Activated CD8-positive, alpha-beta memory T cell treated with anti-CD3 and anti-CD28 coated beads for 1 hour (primary cell): ENCODE measurements at places on chromosomes 6 and 20.

DNA sequence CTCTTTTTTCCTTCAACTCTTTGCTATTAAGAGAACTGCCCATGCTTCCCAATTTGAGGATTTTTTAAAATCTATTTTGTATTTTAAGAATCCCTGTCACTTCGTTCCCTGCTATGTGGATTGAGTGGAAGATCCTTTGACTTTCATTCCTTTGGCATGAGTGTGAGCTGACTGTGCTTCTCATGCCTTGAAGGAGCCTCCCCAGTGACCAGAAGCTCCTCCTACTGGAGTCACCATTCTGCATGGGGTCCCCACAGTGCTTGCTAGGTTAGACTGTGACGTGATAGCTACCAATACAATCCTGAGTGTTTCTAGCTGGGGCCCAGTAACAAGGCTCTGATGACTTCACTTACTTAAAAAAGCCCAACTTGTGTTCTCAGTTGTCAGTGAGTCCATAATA, 104.4 kb upstream of the LAMP5 start:
- no peak for DNase-seq

- DNase-seq = no peak
These were observed 195.1 kb downstream of the BMP7 start for GRCh38 chr20:57071283-57071731.

- no peak for DNase-seq
These were observed 90.4 kb downstream of the SLC23A2 start for GRCh38 chr20:4910951-4911350.

DNA sequence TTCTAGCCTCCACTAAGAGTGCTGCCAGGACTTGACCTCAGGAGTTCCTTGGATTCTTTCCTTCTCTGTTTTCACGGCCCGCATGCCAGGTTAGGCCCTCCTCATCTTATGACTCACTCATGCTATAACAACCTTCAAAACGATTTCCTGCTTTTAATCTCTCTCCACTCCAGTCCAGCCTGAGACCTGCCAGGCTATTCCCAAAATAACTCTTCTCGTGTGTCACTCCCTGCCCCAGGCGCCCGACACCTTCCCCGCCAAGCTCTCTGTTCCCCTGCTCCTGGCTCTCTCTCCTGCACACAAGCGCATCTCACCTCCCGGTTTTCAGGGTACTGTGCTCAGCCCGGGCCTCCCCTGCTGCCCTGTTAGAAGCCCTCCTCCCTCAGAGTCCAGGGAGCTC, 64.1 kb upstream of the RPS6KA2 start:
- DNase-seq = no peak

DNA sequence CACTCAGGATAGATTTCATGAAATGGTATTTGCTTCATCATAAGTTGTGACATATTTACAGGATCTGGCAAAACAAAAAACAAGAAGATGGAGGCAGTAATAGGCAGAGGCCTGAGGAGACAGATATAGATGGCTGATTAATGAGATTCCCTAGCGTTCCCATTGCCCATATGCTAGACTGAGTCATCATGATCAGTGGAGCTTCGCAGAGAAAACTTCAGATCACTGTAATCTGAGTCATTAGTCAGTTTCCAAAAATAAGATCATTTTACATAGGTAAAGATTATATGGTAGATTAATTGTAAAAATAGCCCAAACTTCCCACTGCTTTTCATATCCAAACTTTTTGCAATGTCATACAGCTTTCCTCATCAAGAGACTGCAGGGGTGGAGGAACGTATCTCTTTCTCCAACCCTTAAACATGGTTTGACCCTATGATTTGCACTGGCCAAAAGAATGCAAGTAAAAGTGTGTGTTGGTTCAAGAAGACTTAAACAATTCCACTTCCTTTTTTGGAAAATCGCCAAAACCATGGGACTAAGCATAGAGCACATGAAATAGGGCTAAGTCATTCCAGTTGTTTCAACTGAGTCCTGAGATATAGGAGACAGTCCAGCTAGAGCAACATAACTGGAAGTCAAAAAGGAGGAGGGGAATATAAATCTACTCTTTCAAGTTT, 626.0 kb downstream of the RNF144B start:
- no peak for DNase-seq

- no peak for DNase-seq
These were observed 77.4 kb downstream of the TTLL2 start for GRCh38 chr6:167402195-167402686.

- no peak for DNase-seq
These were observed 317.6 kb upstream of the FERMT1 start for GRCh38 chr20:6440443-6440799.

- no peak for DNase-seq
These were observed 105.3 kb upstream of the BMP5 start for GRCh38 chr6:55980627-55981211.

DNA sequence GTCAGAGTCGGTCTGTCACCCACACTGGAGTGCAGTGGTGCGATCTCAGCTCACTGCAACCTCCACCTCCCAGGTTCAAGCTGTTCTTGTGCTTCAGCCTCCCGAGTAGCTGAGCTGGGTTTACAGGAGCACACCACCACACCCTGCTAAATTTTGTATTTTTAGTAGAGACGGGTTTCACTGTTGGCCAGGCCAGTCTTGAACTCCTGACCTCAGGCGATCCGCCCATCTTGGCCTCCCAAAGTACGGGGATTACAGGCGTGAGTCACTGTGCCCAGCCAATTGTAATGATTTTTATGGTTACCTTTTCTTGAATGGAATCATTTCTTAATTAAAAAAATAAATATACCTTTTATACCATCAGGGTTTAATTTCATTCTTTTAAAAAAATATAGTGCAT, 105.7 kb downstream of the MTHFD1L start:
- DNase-seq = no peak
